ENCODE measurements at places on chromosomes 16 and 17.

DNA sequence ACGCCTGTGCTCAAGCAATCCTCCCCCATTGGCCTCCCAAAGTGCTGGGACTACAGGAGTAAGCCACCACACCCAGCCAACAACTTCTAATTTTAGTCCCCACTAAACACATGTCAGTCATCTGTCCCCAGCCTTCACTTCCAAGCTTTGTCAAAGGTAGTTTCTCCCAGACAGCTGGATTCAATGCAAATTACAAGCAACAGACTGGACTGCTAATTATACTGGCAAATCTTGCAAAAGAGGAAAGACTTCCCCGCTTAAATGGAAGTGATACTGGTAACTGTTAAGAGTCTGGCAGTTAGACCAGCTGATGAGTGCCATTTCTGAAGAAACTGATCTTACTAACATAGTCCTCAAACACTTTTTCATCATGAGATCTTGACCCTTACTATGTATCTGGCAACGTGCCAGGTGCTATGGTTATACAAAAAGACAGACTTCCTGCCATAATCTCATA, 8.2 kb upstream of the GGA2 start:
- no peak for DNase-seq

GRCh38 chr16:24423312-24423711, 116.1 kb upstream of the RBBP6 start:
- no peak for DNase-seq

DNA sequence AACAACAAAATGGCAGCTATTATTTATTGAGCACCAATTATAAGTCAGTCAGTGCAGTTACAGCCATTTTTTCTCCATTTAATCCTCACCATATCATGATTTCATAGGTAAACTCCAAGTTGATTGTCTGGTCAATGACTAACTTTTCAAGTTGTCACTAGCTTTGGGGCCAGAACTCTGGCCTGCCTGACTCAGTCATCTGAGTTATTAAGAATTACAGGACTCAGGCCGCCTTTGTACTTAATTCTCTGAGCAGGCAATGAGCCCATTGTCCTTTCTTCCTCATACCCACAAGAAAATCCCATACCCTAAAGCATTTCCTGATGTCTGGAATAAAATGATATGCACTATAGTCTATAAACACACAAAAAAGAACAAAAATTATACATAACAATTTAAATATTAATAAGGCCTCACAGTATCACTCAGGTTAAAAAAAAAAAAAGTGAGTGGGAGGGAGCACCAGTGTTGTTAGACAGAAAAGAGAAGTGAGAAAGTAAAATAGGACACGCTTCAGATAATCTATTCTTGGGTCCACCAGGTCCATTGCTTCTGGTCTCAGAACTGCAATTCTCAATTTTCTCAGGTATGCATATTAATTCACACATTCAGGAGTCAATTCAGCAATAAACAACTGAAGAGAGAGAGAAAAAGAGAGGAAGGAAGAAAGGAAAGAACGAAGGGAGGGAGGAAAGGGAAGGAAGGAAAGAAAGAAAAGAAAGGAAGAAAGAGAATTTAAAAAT, 70.2 kb downstream of the SPAG9 start:
- DNase-seq = no peak

DNA sequence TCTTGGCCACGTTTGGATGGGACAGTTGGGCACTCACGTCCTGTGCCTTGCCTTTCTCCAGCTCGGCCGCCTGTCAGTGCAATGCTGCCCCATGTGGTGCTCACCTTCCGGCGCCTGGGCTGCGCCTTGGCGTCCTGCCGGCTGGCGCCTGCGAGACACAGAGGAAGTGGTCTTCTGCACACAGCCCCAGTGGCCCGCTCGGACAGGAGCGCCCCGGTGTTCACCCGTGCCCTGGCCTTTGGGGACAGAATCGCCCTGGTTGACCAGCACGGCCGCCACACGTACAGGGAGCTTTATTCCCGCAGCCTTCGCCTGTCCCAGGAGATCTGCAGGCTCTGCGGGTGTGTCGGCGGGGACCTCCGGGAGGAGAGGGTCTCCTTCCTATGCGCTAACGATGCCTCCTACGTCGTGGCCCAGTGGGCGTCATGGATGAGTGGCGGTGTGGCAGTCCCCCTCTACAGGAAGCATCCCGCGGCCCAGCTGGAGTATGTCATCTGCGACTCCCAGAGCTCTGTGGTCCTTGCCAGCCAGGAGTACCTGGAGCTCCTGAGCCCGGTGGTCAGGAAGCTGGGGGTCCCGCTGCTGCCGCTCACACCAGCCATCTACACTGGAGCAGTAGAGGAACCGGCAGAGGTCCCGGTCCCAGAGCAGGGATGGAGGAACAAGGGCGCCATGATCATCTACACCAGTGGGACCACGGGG, 7.1 kb downstream of the ACSF3 start:
- DNase-seq = no peak

DNA sequence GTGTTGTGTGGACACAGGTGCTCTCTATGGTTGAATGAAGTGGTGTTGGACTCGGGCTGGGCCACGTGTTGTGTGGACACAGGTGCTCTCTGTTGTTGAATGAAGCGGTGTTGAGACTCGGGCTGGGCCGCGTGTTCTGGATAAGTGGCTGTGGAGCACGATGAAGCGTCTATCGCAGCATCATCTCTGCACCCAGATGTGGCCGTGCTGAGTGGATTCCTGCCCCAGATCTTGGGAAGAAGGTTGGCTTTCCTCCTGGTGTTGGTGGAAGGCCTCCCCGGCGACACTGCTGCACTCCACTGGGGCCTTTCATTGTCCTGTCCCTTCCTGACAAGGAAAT, 69.1 kb downstream of the RPTOR start:
- no peak for DNase-seq

GRCh38 chr16:17520111-17520510, 49.4 kb upstream of the XYLT1 start:
- DNase-seq = no peak

GRCh38 chr17:21127509-21128077, 829 bp downstream of the DHRS7B start:
- DNase-seq = no peak

DNA sequence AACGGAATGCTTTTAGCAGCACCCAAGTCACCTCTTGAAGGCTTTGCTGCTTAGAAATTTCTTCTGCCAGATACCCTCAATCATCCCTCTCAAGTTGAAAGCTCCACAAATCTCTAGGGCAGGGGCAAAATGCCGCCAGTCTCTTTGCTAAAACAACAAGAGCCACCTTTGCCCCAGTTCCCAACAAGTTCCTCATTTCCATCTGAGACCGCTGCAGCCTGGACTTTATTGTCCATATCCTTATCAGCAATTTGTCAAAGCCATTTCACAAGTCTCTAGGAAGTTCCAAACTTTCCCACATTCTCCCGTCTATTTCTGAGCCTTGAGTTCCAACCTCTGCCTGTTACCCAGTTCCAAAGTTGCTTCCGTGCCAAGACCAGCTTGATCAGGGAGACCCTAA, 27.4 kb downstream of the TMC6 start:
- DNase-seq = no peak

DNA sequence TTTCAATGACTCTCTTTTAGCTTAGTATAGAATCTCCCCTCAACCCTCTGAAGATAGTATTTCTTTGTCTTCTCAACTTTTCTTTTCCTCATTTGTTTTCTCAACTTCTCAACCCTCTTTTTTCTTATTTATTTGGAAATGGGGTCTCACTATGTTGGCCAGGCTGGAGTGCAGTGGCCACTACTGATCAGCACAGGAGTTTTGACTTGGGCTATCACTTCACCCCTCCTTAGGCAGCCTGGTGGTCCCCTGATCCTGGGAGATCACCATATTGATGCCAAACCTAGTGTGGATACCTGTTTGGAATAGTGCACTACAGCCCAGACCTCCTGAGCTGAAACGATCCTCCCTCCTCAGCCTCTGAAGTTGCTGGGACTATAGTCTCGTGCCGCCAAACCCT, 79.8 kb downstream of the PITPNC1 start:
- no peak for DNase-seq

GRCh38 chr17:66445229-66445628, 142.8 kb downstream of the PRKCA start:
- no peak for DNase-seq

GRCh38 chr16:77591347-77591746, 131.0 kb upstream of the NUDT7 start:
- DNase-seq = no peak

DNA sequence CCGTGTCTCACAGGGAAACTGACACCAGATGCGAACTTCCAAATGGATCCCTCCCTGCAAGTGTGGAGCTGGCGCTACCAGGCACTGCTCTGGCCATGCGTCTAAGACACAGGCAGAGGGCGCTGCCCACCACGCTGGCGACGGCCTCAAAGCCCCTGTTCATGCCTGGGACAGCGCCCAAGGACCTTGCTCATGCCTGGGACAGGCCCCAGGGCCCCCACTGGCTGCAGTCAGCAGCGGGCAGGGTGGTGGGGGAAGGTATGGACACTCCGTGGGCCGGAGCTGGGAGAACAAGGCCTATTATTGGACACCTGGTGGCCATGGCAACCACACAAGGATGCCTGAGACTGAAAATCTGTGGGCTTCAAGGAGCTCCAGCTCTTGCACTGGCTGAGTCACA, 8.8 kb downstream of the ZG16B start:
- DNase-seq = peak; percentile 70

DNA sequence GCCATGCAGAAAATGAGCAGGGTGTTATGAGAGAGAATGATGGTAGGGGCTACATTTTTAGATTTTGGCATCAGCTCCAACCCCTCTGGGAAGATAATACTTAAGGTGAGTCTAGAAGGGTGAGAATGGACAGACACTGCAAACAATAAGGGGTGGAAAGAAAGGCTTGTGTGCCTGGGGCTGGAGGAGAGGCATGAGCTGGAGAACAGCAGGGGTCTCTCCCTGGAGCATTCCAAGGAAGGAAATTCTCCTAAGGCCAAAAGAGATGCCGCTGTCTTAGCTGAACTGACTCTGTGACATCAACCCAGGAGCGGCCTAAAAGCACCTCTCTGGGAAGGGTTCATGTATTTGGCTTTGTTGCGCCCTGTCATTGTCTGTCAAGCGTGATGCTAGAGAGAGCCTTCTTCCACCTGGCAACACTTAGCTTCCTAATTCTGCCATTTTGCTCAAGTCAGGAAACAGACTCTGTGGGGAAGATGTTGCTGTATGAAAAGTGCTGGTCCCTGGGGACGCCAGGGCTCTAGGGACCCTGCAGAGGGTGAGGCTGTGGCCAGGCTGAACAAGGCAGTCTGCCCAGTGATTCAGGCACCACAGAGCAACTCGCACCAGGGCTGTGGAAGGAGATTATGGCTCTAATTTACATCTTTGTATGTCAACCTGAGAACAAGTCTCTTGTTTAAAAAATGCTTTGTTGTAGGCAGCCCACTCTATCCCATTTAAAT, 225.7 kb downstream of the CBLN1 start:
- DNase-seq = no peak

GRCh38 chr16:89101303-89102040, 7.8 kb downstream of the ACSF3 start:
- DNase-seq = no peak

DNA sequence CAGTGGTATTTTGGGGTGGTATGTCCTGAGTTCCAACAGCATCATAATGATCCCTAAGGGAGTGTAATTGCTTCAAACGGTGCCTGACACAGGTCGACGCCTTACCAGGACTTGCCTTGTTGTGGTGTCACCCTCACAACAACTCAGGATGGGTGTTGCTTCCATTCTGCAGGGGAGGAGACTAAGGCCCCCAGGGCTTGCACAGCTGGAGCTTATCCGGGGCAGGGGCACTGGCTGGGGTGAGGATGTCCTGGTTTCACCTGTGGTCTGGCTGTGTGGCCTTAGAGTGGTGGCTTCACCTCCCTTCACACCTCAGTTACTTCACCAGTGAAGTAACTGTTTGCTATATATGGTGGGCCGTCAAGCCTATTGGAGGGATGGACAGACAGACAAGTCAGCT, 23.3 kb downstream of the LLGL2 start:
- DNase-seq = no peak

GRCh38 chr17:13562271-13562800, 39.4 kb downstream of the HS3ST3A1 start:
- peak; percentile 70 for DNase-seq

- no peak for DNase-seq
These were observed 2.2 kb upstream of the ZNF23 start for GRCh38 chr16:71464231-71464630.

DNA sequence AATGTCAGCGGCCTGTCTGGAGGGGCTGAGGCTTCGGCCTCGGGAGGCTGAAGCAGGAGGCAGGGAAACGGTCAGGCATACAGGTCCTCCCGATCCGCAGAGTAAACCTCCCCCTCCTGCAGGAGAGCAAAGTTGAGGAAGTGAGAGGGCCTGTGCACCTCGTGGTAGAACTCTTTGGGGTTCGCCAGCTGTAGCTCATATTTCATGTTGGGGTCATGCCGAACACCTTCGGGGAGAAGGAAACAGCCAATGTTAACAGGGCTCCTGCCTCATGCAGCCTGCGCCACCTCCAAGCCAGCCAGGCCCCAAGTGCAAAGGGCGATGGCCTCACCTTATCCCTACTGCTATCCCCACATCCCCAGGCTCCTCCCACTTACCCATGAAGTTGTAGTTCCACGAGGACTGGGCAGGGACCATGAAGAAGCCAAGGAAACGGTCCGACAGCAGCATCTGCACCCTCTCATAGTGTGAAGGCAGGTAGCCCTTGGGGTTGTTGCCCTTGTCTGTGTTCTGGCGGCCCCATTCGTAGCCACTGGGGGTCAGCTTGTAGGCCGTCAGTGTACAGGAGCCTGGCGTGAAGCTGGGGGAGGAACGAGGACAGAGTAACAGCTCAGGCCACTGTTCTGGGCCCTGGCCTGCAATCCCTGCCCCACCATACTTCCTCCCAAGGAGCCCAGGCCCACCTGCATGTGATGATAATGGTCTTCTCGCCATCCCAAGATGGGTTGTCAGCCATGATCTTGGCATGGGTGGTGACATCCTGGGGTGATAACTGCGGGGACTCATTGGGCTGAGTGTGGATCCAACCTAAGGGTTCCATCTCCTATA, 1.3 kb upstream of the RILP start:
- DNase-seq = no peak

- DNase-seq = no peak
These were observed 28.5 kb upstream of the SHCBP1 start for GRCh38 chr16:46649588-46650253.

DNA sequence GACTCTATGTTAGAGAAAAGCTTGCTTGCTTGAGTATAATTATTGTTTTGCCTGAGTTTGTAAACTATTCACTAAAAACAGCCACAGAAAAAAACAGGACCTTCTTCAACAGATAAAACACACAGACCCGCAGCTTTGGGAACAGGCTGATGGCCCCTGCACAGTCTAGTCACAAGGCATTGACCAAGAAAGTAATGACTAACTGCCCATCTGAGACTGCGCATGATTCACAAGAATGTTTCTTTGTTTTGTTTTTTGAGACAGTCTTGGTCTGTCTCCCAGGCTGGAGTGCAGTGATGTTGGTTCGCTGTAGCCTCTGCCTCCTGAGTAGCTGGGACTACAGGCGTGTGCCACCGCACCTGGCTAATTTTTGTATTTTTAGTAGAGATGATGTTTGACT, 2.8 kb upstream of the ZKSCAN2 start:
- DNase-seq = no peak

- no peak for DNase-seq
These were observed 8.5 kb downstream of the MSI2 start for GRCh38 chr17:57264776-57265175.

- no peak for DNase-seq
These were observed 23.9 kb upstream of the LITAF start for GRCh38 chr16:11610580-11610979.
